ENCODE measurements at places on chromosomes 13 and 19. TPM values are rescaled to one million over a fixed set of nuclear protein-coding genes. Genes with fewer than 3 reads are reported as not detected.

Gene CCDC194
- 0.09 TPM for total RNA-seq

Gene FXYD7
- total RNA-seq: not detected

Gene GRK1
- total RNA-seq: not detected

Gene EIF3K
- 321 TPM for total RNA-seq

Gene GRIN3B
- total RNA-seq: 0.27 TPM

Gene ACP7
- not detected for total RNA-seq

Gene CLPTM1
- total RNA-seq: 31.9 TPM

Gene SMAD9
- total RNA-seq: 1.8 TPM
